ENCODE measurements at places on chromosomes 6 and 20. TPM values are rescaled to one million over a fixed set of nuclear protein-coding genes. Genes with fewer than 3 reads are reported as not detected.

The LPIN3 gene
- total RNA-seq, result 5.4 TPM

The FBXO5 gene
- 21.4 TPM for total RNA-seq

The SIRPD gene
- not detected for total RNA-seq

The PGC gene
- total RNA-seq, result not detected

The VARS2 gene
- 17.0 TPM for total RNA-seq

The GSTA3 gene
- not detected for total RNA-seq

The CLVS2 gene
- under 0.01 TPM for total RNA-seq

The MYB gene
- 0.29 TPM for total RNA-seq

The ZC2HC1B gene
- total RNA-seq, result not detected

The CCDC170 gene
- 0.44 TPM for total RNA-seq

The PPP1R3G gene
- total RNA-seq, result 3.3 TPM

The TCF21 gene
- total RNA-seq, result 65.0 TPM

The GTSF1L gene
- total RNA-seq, result not detected

The SLC17A1 gene
- total RNA-seq, result not detected

The SSTR4 gene
- not detected for total RNA-seq

The ANKRD6 gene
- total RNA-seq, result 1.8 TPM

The TGM2 gene
- total RNA-seq, result 109 TPM

The ABCF1 gene
- 58.2 TPM for total RNA-seq

The RPL10A gene
- 2,774 TPM for total RNA-seq

The LIN28B gene
- not detected for total RNA-seq

The PLN gene
- total RNA-seq, result not detected

The RAB32 gene
- 119 TPM for total RNA-seq

The CST2 gene
- total RNA-seq, result not detected

The ZNF334 gene
- 1.6 TPM for total RNA-seq

The PTPN1 gene
- 21.5 TPM for total RNA-seq

The GSTA2 gene
- total RNA-seq, result not detected

The ZNF318 gene
- total RNA-seq, result 9.1 TPM

The CDH22 gene
- total RNA-seq, result not detected

The SYCP2L gene
- total RNA-seq, result not detected

The MDFI gene
- total RNA-seq, result not detected

The DAAM2 gene
- total RNA-seq, result 7.4 TPM

The SLC26A8 gene
- total RNA-seq, result 0.87 TPM

Data from smooth muscle cell of trachea (primary cell).